ENCODE measurements at places on chromosomes 6 and 20.

DNA sequence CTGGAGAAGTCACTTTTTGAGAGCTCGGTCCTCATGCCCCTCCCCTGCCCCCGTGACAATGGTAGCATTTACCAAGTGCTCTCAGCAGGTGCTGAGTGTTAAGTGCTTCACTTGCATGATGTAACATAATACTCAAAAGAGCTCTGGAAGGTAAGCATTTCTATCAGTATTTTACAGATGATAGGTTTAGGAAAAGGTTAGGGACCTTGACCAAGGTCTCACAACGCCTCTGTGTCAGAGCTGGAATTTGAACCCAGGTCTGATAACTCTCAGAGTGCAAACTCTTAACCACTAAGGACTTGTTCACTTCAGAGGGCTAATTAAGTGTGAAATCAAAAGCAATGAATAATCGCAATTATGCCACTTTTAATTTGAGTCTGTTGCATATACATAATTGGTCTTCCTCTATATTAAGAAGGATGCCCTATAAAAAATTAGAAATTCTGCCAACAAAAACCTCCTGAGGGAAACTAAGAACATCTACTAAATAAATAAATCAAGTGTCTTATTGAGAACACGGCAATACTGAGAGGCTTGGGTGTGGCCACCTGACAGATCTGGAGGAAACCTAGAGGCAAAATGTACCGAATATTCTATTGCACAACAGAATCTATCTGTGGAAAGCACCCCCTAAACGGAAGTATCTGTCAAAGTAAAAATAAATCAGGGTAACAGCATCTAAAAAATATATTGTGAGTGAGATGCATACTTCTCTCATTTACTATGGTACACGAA is 109.8 kb downstream of the BACH2 start:
- DNase-seq: no peak

DNA sequence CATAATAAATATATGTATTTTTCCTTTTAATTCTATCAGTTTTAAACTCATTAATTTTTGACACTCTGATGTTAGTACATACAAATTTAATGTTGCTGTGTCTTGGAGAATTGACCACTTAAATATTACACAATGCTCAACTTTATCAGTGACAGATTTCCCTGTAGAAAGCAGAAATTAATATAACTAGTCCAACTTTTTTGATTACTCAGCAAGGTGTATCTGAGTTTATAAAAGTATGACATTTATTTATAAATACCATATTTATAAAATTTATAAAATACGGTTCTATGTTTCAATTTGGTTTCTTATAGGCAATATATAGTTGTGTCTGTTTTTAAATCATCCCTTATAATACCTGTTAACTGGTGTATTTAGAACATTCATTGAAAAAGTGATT is 350.0 kb upstream of the EYS start:
- no peak for DNase-seq

- DNase-seq: no peak
These were observed 66.0 kb downstream of the BACH2 start for GRCh38 chr6:90230548-90231215.

DNA sequence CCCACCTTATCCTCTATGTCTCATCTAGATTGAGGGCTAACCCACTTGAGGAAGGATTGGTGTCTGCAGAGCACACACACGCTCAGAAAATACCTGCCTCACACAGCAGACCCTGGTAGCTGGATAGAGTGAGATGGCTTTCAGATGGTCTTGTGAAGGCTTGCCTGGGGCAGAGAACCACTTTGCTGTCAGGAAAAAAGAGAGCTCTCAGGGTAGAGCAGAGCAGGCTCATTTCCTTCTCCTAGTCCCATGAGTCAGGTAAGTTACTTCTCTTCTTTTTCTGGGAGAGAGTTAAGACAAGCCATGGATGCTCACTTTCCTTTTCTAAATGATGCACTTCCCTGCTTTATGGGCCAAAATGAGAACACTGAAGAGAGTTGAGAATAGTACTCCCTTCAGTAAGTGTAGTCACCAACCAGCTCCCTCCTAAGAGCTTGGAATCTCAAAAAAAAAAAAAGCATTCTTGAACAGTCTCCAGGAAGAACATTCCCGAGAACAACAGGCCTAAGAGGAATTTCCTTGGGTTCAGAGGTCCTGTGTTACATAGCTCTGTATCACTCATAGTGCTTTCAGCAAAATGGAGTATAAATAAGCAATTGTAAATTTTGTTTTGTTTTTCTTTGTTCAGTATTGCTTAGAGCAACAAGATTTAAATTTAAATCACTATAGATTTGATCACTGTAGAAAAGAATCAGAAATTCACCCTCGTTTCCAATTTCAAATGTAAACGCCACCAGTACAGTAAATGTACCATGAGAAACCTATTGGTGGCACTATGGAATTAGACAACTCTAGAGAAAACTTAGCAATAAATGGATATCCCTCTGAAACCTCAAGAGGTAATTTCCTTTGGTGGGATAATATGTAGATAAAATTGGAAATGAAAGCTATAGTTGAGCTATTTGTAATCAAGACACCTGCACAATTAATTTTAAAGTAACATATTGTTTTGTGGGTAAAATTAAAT is 530.3 kb downstream of the RFPL4B start:
- no peak for DNase-seq

GRCh38 chr6:161622779-161623178 is 348.9 kb upstream of the AGPAT4 start:
- DNase-seq: no peak

- no peak for DNase-seq
These were observed 160.6 kb downstream of the SMOC2 start for GRCh38 chr6:168601546-168601945.

DNA sequence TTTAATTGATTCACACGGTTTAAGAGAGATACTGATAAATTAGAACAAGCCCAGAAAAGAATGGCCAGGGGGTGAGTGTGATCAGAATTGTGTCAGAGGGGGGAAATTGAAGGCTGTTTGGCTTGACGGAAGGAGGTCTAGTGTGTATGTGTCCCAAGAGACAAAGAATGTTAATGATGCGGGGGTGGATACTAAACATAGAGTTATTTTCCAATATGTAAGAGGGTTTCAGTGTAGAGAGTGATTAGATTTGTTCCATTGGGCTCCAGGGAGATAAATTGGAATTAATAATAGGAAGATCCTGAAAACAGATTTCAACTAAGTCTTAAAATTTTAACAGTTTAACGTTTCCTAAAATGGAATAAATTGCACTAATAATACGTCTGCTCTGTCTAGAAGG is 38.1 kb upstream of the UTRN start:
- DNase-seq: no peak

GRCh38 chr20:11978496-11978895 is 60.8 kb downstream of the BTBD3 start:
- DNase-seq: no peak

DNA sequence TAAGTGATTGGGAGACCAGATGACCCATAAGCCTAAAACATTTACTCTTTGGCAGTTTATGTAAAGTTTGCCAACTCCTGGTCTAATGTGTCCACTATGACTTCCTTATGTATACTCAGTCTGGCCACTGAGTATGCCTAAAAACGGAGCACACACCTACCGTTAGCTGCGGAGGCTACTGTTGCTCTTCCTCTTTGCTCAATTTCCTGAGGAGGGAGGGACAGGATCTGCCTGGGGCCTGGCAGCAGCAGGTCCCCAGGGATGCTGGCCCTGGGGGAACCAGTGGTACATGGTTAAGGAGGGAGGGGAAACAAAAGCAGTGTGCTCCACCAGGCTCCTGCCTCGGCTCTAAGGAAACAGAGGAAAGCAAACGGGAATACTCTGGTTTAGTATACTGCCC is 113.5 kb downstream of the CDYL start:
- no peak for DNase-seq

DNA sequence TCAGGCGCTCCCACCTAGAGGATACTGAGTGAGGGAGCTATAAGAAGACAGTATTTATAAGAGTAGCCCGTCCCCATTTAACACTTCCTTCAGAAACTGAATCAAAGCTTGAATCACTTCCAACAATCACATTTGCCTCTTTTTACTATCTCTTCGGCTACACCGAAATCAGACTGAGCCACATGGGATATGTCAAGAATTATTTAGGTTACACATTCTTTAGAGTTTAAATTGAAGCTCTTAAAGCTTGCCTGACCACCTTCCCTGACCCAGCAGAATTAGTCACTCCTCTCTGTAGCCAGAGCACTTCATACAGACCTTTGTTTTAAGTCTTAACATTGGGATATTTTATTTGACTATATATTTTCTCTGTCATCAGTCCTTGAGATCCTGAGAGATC is 163.7 kb downstream of the MAFB start:
- no peak for DNase-seq

DNA sequence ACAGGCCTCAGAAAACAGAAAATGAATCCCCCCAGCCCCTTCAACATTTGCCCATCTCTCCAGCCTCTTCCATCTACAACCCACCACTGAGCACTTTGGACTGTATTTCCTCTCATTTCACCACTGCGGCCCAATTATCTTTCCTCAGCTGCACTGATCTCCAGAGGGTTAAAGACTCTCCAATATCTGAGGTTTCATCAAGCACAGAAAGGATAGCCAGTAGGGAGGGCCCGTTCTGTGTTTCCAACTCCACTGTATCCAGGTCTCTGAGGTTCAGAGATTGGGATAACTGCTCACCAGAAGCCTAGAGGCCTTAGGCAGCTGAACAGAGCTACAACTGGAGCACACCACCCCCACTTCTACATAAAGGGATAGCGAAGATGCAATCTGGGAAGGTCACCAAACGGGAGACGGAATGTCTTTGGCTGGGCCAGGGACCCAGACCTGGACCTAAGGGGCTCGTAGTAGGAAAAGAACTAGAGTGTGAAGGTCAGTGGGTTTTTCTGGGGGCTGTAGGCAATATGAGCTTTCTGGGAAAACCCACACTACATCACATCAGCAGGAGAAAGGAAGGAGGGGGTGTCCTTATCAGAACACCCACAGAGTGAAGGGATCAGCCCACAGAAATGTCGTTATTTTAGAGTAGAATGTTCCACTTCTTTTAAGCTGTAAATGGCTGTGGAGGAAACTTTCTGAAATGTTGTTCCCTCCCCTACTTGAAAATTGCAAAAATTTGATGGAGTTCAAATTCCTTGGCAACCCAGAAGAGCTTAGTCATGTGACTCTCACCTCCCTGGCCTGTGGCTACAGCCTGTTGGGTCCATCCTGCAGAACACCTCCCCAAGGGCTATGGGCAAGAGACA is 7.3 kb downstream of the KCNK5 start:
- DNase-seq: no peak

DNA sequence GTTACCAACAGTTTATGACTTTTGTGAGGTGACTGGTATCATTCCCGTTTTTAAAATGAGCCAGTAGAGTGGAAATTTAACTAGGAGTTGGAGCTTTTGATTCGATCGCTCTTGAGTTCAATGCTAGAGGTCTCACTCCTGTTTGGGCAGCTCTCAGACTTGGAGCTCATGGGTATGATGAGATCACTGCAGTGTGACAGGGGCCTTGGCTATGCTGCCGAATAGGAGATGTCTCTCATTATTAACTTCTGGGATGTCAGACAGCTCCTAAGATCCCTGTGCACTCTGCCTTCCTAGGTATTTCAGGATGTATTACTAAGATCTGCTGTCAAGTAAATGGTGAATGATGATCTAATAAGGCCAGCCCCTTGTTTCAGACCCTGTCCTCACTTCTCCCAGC is 20.4 kb downstream of the AKAP12 start:
- DNase-seq: no peak

GRCh38 chr6:56245903-56246351 is 1.5 kb downstream of the COL21A1 start:
- no peak for DNase-seq
